ENCODE measurements at places on chromosomes 7 and 10.

GRCh38 chr10:61754587-61755550, 92.1 kb downstream of the CABCOCO1 start:
- no peak for DNase-seq

- DNase-seq: no peak
Measured at GRCh38 chr10:78817361-78817760, 251.4 kb upstream of the ZMIZ1 start.

- no peak for DNase-seq
Measured at GRCh38 chr10:77649333-77650331, 12.0 kb upstream of the KCNMA1 start.

DNA sequence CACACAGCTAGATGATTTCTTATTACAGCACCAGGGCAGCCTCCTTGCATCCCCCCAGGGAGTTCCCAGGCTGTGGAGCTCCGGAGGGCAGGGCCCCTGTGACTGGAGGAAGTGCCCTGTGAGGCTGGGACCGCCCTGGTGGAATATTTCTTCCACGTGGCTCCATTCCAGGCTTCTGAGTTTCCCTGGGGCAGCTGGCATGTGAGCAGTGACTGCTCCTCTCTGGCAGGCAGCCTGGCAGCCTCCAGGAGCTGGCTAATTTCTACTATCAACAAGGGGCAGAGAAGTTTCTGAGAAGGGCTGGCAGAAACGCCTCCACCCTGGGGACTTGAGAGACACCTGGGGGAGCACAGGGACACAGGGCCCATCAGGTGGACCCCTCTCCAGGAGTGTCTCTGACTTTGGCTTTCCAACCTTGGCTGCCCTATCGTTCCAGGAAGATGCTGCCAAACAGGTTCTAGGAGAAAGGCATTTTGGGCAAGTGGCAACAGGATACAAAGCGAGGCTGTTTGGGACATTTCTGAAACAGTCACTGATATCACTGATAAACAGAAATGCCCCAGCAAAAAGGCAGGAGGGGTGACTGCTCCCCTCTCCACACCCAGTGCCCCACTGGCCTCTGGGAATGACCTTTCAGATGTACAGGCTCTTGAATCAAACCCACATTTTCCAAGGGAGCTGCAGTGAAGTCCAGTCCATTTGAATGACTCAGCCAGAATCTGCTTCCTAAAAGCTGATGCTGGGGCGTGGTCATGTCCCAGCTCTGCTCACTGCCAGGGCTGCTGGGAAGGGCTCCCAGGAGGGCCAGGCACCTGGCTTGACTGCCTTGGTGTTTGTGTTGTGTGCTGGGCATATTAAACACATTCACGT, 16.1 kb downstream of the MYOF start:
- no peak for DNase-seq

- no peak for DNase-seq
Measured at GRCh38 chr7:132349075-132349474, 227.2 kb downstream of the PLXNA4 start.

GRCh38 chr7:16668049-16668858, 22.3 kb downstream of the BZW2 start:
- DNase-seq: no peak

GRCh38 chr10:79316671-79317431, 30.4 kb upstream of the PPIF start:
- DNase-seq: peak; percentile 52

GRCh38 chr7:43847496-43847895, 21.8 kb downstream of the MRPS24 start:
- no peak for DNase-seq

DNA sequence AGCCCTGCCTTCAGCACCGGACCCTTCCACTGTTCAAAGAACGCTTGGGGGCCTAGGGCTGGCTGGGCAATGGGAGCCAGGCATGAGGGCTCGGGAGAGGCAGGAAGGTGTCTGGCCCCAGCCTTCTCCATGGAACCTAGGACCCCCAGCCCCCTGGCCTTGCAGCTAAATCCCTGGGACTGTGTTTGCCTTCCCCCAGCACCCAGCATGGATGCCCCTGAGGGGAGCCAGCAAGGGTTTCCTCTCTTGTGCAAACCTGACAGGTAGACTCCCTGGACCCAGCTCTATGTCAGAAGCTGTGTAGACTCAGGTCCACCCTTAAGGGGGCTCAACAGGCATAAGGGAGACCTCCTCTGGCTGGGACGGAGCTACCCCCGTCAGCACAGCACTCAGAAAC, 288.0 kb downstream of the GRID1 start:
- no peak for DNase-seq

DNA sequence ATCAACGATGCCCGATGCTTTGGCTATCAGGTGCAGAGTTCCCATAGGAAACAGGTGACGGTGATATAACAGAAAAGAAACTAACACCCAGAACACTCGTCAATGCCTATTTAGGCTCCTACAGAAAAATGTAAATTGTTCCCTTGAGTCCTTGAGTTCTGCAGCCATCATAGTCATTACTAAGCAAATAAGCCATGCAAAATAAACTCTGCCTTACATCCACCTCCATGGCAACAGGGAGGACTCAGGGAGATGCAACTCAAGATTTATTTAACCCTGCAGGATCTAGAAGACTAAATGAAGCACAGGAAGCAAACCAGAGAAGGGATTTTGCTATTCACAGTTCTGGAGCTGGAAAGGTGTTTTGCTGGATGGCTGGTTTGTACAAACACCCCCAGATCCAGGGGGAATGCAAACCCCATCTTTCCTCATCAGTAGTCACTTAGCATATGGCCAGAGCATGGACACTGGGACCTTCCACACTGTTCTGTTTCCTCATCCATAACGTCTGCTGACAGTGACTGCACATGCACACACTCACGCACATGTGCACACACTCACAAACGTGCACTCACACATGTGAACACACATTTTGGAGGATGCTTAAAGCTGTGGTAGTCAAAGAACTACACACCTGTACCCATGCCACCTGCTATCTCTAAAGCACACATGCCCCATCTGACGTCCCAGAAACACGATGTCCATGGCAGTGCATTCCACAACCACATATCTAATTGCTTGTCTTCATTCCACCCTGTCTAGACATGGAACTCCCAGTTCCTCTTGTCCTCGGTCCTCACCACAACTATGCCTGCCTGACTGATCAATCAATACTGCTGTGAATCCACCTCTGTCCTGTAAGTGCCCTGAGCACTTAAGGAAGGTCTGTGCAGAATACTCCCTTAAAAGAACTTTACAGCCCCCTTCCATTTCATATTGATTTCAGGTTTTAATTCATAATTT, 178.2 kb downstream of the COBL start:
- DNase-seq: no peak

- no peak for DNase-seq
Measured at GRCh38 chr10:114195079-114195478, 15.9 kb downstream of the TDRD1 start.

DNA sequence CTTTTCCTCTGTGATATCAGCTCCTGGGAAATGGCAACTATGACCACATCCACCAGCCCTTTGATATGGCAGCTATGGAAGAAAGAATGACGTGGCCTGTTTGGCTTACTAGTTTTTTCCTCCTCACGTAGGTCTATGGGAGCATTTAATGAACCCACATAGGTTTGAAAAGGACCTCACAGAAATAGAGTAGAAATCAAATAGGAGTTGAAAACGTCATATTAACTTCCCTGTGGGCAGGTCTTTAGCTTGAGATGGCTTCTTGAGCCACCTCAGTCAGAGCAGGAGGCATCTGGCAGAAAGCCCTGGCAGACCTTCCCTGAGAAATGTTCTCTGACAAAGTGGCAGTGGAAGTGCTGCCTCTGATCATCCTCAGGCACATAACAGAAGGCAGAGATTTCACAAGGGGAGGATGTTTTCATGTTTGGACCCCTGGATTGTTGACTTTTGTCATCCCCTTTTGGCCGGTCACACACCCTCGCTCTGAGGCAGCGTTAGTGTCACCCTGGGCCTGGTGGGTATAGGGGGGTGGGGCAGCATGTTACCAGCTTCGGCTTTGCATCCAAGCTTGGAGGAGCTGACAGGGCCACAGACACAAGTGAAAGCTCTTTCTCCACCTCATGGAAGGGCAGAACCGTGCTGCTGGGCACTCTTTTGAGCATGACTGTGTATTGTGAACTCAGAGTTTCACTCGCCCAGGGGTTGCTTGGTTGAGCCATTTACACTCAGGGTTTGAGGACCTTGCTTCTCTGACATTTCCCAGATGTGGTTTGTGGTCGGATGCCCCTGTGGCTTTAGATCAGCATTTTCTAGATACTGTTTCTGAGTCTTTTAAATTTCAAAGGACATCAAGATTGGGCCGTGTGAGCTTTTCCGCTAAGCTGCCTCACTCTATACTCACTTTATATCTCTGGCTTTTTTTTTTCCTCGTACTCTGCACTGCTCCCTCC, 184.2 kb downstream of the STK31 start:
- DNase-seq: no peak

GRCh38 chr10:124132876-124133275, 39.5 kb upstream of the CHST15 start:
- no peak for DNase-seq

DNA sequence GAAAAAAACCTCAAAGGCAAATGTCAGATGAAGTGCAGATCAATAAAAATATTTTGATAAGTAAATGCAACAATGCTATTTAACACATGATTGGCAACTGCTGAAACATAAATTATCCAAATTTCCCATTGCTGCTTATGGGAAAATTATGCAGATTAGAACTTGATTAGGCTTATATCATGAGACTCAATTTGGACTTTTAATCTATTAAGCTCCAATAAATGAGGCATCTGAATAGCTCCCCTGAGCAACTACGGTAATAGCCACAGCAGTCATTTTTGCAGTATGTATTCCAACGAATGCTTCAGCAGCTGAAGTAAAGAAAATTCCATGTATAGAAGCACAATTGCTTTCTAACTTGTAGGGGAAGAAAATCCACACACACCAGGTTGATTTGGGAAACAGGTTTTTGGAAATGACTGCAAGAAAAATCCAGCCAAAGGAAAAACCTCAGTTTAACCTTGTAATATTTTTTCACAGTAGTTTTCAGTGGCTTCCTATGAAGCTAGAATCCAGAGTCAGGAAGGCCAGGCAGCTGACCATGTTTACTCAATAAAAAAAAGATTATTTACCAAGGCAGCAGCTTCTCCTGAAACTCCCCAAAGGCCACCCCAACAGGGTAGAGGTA, 716.1 kb downstream of the KCNMA1 start:
- no peak for DNase-seq

- DNase-seq: no peak
Measured at GRCh38 chr10:87973635-87974034, 110.2 kb downstream of the PTEN start.

- no peak for DNase-seq
Measured at GRCh38 chr10:110077436-110078130, 69.8 kb downstream of the ADD3 start.

- no peak for DNase-seq
Measured at GRCh38 chr10:13500201-13500600, 28.6 kb downstream of the BEND7 start.

GRCh38 chr7:7428806-7429205, 106.9 kb downstream of the COL28A1 start:
- DNase-seq: no peak

DNA sequence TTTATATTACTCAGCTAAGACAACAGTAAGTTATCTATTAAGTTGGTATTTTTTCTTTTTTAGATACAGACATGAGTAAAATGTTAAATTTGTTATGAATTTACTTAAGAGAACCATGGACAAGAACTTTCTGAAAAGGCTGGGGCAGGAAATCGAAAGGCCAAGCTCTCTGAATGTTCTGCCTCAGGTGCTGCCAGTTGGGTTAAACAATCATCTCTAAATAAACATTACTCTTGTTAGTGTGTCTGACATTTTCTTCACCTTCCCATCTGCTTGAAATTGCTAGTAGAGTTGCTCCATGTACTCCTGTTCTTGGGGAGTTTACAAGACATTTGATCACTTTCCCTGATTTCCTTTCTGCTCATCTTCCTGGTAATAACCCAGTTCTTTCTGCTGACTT, 87.5 kb downstream of the ANKRD7 start:
- no peak for DNase-seq

- no peak for DNase-seq
Measured at GRCh38 chr7:92904244-92905131, 68.1 kb upstream of the CDK6 start.

- DNase-seq: no peak
Measured at GRCh38 chr10:104492329-104492940, 138.8 kb downstream of the CFAP58 start.

- DNase-seq: no peak
Measured at GRCh38 chr10:26090026-26090425, 126.5 kb upstream of the GAD2 start.

- DNase-seq: no peak
Measured at GRCh38 chr7:100489121-100489520, 5.4 kb downstream of the NYAP1 start.
